ENCODE measurements at places on chromosomes 6 and 20. TPM values are rescaled to one million over a fixed set of nuclear protein-coding genes. Genes with fewer than 3 reads are reported as not detected.

Gene ECT2L
- not detected for polyA plus RNA-seq

Gene DYNLRB1
- polyA plus RNA-seq, result 206 TPM

GRCh38 chr6:106084106-106084988 is 1.8 kb upstream of the PRDM1 start:
- DNase-seq, result peak; percentile 64

DNA sequence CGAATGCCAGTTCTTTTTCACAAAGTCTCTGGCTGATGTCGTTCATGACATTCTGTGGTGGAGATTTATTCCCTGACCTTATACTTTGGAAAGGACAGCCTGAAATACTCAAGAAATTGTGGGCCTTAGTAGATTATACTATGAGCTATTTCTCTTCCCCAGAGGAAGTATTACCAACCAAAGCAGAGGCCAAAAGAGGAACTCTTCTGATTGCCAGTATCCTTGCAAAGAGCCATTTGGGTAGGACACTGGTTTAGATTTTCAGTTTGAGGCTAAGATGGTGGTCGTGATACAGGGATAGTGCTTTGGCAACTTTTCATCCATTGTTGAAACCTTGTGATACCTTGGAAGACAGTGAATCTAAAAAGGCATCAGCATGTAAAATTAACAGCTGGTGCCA is 327.3 kb downstream of the HACE1 start:
- DNase-seq, result no peak

DNA sequence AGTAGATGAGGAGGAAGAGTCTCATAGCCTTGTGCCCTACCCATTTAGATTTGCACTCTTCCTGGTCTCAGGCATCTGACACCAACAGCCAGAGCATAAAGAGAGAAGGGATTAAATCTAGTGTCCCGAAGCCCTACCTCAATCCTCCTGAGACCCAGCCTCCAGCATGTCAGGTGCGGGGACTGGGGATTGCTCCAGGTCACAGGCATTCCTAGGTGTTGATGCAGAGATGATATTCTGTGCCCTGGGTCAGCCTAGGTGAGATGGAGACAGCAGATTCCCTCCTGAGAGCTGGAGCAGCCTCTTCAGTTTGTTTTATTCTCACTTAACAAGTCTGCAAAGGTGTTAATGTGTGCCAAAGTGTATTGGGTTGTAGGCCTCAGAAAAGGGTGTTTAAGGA is 89.8 kb downstream of the ANKRD6 start:
- DNase-seq, result no peak

DNA sequence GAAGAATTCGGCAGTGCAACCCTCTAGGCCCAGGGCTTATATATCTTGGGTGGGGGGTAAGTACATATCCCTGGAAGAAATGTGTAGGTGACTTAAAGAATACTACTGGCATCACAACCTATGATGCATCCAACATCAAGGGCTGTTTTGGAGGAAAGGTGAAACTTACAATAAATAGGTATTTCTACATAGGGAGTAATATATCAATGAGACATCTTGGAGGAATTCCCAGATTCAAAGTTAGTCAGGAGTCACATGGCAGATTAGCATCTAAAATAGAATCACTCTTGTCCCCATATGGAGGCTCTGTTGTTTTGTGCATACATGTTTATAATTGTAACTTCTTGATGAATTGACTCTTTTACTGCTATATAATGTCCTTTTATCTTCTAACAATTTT is 375.5 kb downstream of the PAX1 start:
- DNase-seq, result no peak

Gene RRAGD
- polyA plus RNA-seq, result 3.2 TPM

Gene MAN1A1
- 1.8 TPM for polyA plus RNA-seq

DNA sequence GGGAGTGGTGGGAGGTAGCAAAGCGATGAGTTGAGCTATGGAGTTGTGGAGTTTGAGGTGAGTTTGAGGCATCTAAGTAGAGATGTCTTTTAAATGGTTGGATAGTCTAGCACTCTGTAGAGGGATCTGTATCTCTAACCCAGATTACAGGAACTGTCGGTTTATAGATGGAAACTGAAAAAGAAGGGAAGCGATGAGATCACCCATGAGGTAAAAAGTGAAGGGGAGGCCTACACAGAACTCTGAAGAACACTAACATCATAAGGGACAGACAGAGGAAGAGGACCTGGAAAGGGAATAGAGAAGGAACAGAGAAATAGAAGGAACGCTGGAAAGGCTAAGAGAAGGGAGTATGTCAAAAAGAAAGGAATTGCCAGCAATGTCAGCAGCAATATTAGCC is 2.5 kb downstream of the HINT3 start:
- no peak for DNase-seq

Gene PGC
- polyA plus RNA-seq, result 0.25 TPM

Measured in H1 (cell line).